AG09319 (cell line): ENCODE measurements at places on chromosomes 7 and 10.

- no peak for DNase-seq
Measured at GRCh38 chr7:74193054-74193453, 16.8 kb upstream of the LAT2 start.

- DNase-seq, result peak; percentile 49
Measured at GRCh38 chr10:93463723-93464476, 18.2 kb downstream of the MYOF start.

- DNase-seq, result no peak
Measured at GRCh38 chr7:122869260-122869659, 17.0 kb downstream of the CADPS2 start.

DNA sequence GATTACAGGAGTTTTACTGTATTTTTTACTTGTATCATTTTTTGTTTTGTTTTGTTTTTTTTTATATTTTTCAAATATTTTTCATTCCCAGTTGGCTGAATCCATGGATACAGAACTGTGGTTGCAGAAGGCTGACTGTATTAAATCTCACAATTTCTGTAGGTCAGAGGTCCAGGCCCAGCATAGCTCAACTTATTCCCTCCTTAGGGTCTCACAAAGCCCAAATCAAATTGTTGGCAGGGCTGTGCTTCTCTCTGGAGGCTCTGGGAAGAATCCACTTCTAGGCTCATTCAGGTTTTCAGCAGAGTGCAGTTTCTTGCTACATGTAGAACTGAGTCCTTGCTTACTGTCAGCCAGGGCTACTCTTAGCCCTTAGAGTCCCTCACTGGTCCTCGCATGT is 22.6 kb downstream of the TSPAN14 start:
- no peak for DNase-seq
